ENCODE measurements at places on chromosomes 1 and 21. TPM values are rescaled to one million over a fixed set of nuclear protein-coding genes. Genes with fewer than 3 reads are reported as not detected.

- no peaks in the 10 kb centered on the region for H3K27me3 ChIP-seq
- no peak for DNase-seq
- peaks cover 5% of the 10 kb centered on the region for H3K4me1 ChIP-seq
- peaks cover 2% of the 10 kb centered on the region for H3K36me3 ChIP-seq
- H3K27ac ChIP-seq = no peak overlapping the region
These were observed 40.9 kb downstream of the ATP6V1G3 start for GRCh38 chr1:198499588-198499987.

DNA sequence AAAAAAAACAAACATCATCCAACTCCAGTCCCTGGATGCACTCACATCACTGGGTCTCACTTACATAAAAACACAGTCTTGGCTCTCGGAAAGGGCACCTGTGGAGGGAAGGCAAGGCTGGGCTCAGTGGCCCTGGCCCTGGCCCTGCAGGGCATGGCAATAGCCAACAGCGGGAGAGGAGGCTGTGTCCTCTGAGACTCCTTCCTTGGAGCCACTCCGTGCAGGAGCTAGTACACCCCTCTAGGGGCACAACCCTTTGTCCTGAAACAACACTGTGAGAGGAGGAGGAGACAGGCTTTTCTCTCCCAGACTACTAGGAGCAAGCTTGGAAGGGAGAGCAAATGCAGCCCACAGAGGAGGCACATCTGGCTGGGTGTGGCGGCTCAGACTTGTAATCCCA lies 28.0 kb downstream of the URB1 start:
- H3K4me1 ChIP-seq = peaks cover 3% of the 10 kb centered on the region
- no peak overlapping the region for H3K27ac ChIP-seq
- no peak overlapping the region for H3K4me3 ChIP-seq
- no peak for DNase-seq
- H3K36me3 ChIP-seq = peaks cover 74% of the 10 kb centered on the region
- no peaks in the 10 kb centered on the region for H3K27me3 ChIP-seq

- H3K27ac ChIP-seq = no peak overlapping the region
- no peak for DNase-seq
- no peak overlapping the region for H3K4me3 ChIP-seq
- H3K27me3 ChIP-seq = peaks cover 58% of the 10 kb centered on the region
These were observed 142.4 kb upstream of the ETS2 start for GRCh38 chr21:38663282-38663681.

The RGS5 gene
- 2.8 TPM for total RNA-seq

The TMEM269 gene
- total RNA-seq = not detected

GRCh38 chr21:8998946-8999681 lies 1522.3 kb upstream of the TPTE start:
- H3K36me3 ChIP-seq = no peaks in the 10 kb centered on the region
- peak; percentile 2 for DNase-seq
- no peaks in the 10 kb centered on the region for H3K27me3 ChIP-seq
- H3K27ac ChIP-seq = no peak overlapping the region

The C1orf174 gene
- 50.5 TPM for total RNA-seq

The MPL gene
- not detected for total RNA-seq

DNA sequence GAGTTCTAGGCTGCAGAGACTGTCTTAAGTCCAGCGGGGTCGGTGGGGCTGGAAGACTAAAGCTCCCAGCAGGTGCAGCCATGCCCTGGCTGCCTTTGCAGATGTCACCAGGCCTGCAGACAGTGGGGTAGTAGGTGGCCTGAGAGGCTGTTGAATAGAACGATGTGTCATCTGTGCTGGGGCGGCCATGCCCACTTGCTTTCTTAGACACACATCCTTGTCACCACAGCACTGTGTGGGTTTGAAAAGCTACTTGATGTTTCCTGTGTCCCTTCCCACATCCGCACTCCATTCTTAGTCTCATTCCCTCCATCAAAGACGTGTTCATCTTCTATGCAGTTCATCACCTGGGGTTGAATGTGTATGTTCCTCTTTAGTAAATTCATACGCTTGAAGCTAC lies 184.5 kb upstream of the TMEM51 start:
- H3K27me3 ChIP-seq = no peaks in the 10 kb centered on the region
- DNase-seq = peak; percentile 84
- peaks cover 2% of the 10 kb centered on the region for H3K36me3 ChIP-seq
- H3K4me1 ChIP-seq = peaks cover 17% of the 10 kb centered on the region
- peak overlapping the region; percentile 64 for H3K4me3 ChIP-seq

DNA sequence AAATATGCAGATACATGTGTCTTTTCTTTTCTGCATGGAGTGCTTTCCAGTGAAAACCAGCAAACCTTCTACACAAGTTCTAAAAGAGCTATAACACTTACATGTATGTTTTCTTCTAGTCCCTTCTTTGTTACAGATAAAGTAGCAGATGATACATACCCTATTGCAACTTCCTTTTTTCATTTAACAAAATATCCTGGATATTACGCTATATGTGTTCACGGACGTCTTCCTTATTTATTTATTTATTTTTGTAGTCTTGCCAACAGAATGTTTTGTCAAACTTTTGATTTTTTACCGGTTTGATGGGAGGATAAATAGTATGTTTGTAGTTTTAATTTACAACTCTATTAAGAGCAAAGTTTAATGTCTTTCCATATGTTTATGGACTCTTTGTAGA lies 5.2 kb upstream of the GALNT2 start:
- peaks cover 21% of the 10 kb centered on the region for H3K27me3 ChIP-seq
- H3K4me3 ChIP-seq = no peak overlapping the region
- H3K36me3 ChIP-seq = no peaks in the 10 kb centered on the region
- no peak overlapping the region for H3K27ac ChIP-seq
- DNase-seq = no peak

The LRRC53 gene
- not detected for total RNA-seq

- peaks cover 6% of the 10 kb centered on the region for H3K36me3 ChIP-seq
- no peak for DNase-seq
- peak overlapping the region; percentile 93 for H3K27ac ChIP-seq
- H3K4me1 ChIP-seq = peaks cover 53% of the 10 kb centered on the region
- no peaks in the 10 kb centered on the region for H3K27me3 ChIP-seq
- peak overlapping the region; percentile 93 for H3K4me3 ChIP-seq
These were observed 771 bp downstream of the RABGAP1L start for GRCh38 chr1:174160109-174160473.

DNA sequence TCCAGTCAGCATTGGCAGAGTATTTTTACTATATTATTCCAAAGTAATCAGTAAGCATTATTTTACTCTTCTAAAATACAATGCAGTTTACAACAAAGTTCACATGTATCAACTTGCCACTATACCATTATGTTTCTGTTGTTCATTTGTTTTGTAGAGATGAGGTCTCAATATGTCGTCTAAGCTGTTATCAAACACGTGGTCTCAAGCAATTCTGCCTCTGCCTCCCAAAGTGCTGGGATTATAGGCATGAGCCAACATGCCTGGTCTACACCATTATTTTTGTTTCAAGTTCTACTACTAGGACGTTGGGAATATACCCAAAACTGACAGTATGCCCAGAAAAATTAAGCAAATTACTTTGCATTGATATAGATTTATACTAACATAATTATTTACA lies 19.8 kb downstream of the FAF1 start:
- H3K4me1 ChIP-seq = no peaks in the 10 kb centered on the region
- H3K27me3 ChIP-seq = no peaks in the 10 kb centered on the region
- no peak overlapping the region for H3K27ac ChIP-seq
- no peak overlapping the region for H3K4me3 ChIP-seq
- peaks cover 6% of the 10 kb centered on the region for H3K36me3 ChIP-seq
- no peak for DNase-seq

GRCh38 chr21:33025106-33025488 lies 638 bp upstream of the OLIG2 start:
- peak overlapping the region; percentile 20 for H3K27ac ChIP-seq
- H3K4me3 ChIP-seq = no peak overlapping the region
- H3K4me1 ChIP-seq = peaks cover 24% of the 10 kb centered on the region
- H3K27me3 ChIP-seq = peaks cover 80% of the 10 kb centered on the region
- DNase-seq = no peak

DNA sequence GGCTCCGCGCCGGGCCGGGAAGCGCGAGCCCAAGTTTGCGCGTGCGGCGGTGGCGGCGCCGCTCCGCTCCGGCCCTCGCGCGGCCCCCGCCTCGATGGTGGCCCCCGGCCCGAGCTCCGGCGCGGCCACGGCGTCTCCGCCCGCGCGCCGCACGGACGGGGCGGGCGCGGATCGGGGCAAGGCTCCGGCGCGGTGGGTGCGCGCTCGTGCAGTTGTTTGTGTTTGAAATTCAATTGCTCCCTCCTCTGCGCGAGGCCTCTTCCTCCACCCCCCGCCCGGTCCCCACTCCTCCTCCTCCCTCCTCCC lies at the start of gene HDGF:
Gene HDGF (minus strand): TSS at position 225 of the 306 bp plus-strand sequence. CDS start 246 bp downstream, outside the sequence.
- peak within 1 kb of the TSS; percentile 96 for H3K27ac ChIP-seq
- H3K36me3 ChIP-seq = peaks cover 35% of the 10 kb centered on the region
- DNase-seq = no peak
- H3K27me3 ChIP-seq = no peaks in the 10 kb centered on the region
- H3K4me1 ChIP-seq = peaks cover 34% of the 10 kb centered on the region

The ARHGAP30 gene
- 139 TPM for total RNA-seq

DNA sequence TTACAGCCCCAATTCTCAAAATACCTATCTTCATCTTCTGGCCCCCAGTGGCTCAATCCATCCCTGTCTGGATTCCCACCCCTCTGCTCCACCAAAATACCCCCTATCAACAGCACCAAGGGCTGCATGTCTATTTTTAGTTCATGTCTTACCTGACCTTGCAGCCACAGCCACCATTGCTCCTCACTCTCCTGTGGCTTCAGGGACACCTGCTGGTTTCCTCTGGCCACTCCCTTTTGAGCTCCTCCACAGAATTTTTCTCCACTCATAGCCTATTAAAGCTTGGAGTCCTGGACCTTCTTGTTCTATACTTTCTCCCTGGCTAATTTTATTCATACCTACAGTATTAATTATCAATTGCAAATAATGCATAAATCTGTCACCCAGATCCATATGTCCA lies 125.3 kb upstream of the NGF start:
- no peak overlapping the region for H3K4me3 ChIP-seq
- no peak for DNase-seq
- no peak overlapping the region for H3K27ac ChIP-seq
- no peaks in the 10 kb centered on the region for H3K4me1 ChIP-seq

GRCh38 chr1:43505077-43505780 lies 25.5 kb upstream of the PTPRF start:
- no peaks in the 10 kb centered on the region for H3K36me3 ChIP-seq
- DNase-seq = no peak
- H3K4me3 ChIP-seq = no peak overlapping the region

- no peak overlapping the region for H3K27ac ChIP-seq
- no peak for DNase-seq
- H3K4me3 ChIP-seq = no peak overlapping the region
These were observed 108.8 kb upstream of the KCNK1 start for GRCh38 chr1:233505130-233505529.

The GRHL3 gene
- total RNA-seq = not detected

The HAO2 gene
- total RNA-seq = not detected

- peaks cover 2% of the 10 kb centered on the region for H3K4me1 ChIP-seq
- no peak overlapping the region for H3K4me3 ChIP-seq
- H3K27me3 ChIP-seq = peaks cover 2% of the 10 kb centered on the region
- no peak overlapping the region for H3K27ac ChIP-seq
- H3K36me3 ChIP-seq = no peaks in the 10 kb centered on the region
These were observed 345.7 kb downstream of the ZNF326 start for GRCh38 chr1:90340606-90341005.

- peaks cover 29% of the 10 kb centered on the region for H3K27me3 ChIP-seq
- no peak for DNase-seq
- H3K4me3 ChIP-seq = no peak overlapping the region
- H3K4me1 ChIP-seq = peaks cover 2% of the 10 kb centered on the region
- H3K36me3 ChIP-seq = no peaks in the 10 kb centered on the region
These were observed 34.9 kb downstream of the UTP25 start for GRCh38 chr1:209862391-209863356.

The NHLH2 gene
- not detected for total RNA-seq

DNA sequence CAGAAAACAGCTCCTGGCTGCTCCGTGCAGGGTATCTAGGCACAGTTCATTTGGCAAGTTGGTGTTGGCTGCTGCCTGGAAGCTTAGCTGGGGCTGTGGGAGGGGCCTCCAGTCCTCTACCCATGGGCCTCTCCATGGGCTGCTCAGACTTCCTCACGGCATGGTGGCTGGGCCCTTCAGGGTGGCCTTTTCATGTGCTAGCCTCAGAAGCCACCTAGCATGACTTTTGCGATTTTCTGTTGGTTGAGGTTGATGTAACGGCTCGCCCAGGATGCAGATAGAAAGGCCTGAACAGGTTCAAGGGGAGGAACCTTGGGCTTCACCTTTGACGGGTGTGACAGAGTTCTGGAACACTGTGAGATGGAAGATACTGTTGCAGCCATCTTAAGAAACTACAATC lies 25.8 kb upstream of the LHX4 start:
- no peak for DNase-seq
- no peaks in the 10 kb centered on the region for H3K4me1 ChIP-seq
- H3K27ac ChIP-seq = no peak overlapping the region
- no peaks in the 10 kb centered on the region for H3K36me3 ChIP-seq
- H3K4me3 ChIP-seq = no peak overlapping the region
- H3K27me3 ChIP-seq = peaks cover 5% of the 10 kb centered on the region

- H3K27ac ChIP-seq = no peak overlapping the region
- no peaks in the 10 kb centered on the region for H3K36me3 ChIP-seq
- H3K27me3 ChIP-seq = peaks cover 60% of the 10 kb centered on the region
- no peak for DNase-seq
- no peak overlapping the region for H3K4me3 ChIP-seq
These were observed 21.8 kb downstream of the ACTA1 start for GRCh38 chr1:229412056-229412455.

DNA sequence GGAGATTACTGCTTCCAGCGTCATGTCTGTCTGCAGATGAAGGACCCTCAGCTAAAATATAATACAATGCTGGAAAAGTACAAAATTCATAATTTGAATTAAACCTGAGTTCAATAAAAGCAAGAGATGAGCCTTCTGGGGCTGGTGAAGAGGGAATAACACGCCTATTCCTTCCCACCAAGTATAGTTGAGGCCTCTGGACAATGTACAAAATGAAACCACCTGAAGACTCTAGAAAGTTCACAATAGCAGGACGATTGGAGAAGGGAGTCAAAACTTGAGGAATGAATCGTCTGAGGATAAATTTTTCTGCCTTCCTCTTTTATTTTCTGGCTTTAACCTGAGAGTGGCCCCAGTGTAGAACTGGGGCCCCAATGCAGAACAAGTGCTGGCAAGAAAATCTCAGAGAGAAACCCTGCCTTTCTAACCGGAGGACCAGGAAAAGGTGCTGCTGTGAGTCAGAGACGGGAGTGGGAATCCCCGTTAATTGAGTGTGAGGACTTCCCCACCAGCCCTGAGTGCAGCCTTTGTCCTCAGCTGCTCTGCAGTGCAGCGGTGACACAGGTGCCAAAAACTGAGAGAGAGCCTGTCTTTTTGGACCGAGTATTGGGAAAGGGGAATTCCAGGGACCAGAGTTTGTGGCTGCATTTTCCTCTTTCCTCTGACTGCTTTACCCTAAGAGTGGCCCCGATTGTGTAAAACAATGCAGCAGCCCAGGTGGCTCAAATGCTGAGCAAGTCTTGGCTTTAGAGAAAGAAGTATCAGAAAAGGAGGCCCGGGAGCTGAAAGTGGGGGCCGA lies 264.9 kb downstream of the DYRK1A start:
- no peak for DNase-seq
- peaks cover 31% of the 10 kb centered on the region for H3K27me3 ChIP-seq
- no peak overlapping the region for H3K4me3 ChIP-seq
- H3K27ac ChIP-seq = no peak overlapping the region
- H3K4me1 ChIP-seq = peaks cover 3% of the 10 kb centered on the region

Data from activated CD4-positive, alpha-beta T cell treated with anti-CD3 and anti-CD28 coated beads, Interleukin-2, amount 10 ng/mL, durations not matched to agents 24 days and 14 days (primary cell).